ENCODE measurements at places on chromosomes 12 and 14.

GRCh38 chr12:19577281-19577530 lies 137.9 kb downstream of the AEBP2 start:
- DNase-seq, result no peak

- no peak for DNase-seq
These were observed 12.6 kb downstream of the BIN2 start for GRCh38 chr12:51311389-51311788.

- DNase-seq, result peak; percentile 56
These were observed 90.3 kb downstream of the C12orf75 start for GRCh38 chr12:105420659-105421240.

GRCh38 chr14:68476212-68477109 lies 316.4 kb downstream of the ZFP36L1 start:
- DNase-seq, result no peak

DNA sequence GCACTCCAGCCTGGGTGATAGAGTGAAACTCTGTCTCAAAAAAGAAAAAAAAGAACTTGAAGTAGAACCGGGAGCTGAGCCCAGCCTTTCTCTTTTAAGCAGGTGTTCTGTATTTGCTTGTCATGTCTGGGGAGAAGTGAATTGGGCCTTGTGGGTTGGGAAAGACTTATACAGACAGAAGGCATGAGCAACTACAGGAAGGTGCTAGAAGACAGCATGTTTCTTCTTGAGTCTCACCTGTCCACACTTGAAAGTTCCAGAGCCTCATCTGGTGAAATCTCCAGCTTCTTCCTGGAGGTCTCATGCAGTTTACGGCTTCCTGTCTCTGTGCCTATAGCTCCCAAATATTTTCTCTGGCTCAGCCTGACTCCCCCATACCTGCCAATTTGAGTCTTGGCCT lies 2.5 kb downstream of the PGAM5 start:
- DNase-seq, result no peak

DNA sequence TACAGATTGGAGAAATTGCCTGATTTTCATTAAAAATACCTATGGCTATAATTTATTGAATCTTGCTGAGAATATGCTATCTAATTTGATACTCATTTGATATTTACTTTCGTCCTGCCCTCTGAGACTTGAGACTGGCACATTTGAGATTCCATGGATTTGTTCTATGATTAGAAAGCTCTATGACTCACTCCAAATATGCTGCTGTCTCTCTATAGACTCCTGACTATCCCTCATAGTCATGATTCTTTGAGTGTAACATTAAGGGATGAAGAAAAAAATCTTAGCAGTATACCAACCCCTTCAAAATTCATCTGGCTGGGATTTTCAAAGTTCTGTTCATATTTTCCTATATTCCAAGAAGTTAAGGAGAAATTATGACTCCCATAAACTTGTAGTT lies 191.9 kb downstream of the LRIG3 start:
- no peak for DNase-seq

DNA sequence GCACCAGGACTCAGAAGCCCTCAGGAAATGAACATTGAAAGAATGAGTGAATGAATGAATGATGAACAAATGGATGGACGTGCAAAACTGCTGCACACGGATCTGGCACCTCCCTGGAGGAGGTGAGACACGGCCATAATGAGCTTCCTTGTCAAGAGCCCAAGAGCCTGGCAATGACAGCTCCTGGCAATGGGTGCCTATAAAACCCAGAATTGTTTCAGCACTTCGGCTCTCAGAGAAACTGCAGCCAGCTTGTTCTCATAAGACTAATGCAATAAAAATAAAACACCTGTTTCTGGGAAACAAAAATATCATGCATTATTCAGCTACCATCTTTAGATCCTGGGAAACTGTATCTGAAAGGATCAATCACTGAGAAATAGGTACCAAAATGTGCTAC lies 200.5 kb upstream of the SFSWAP start:
- no peak for DNase-seq

DNA sequence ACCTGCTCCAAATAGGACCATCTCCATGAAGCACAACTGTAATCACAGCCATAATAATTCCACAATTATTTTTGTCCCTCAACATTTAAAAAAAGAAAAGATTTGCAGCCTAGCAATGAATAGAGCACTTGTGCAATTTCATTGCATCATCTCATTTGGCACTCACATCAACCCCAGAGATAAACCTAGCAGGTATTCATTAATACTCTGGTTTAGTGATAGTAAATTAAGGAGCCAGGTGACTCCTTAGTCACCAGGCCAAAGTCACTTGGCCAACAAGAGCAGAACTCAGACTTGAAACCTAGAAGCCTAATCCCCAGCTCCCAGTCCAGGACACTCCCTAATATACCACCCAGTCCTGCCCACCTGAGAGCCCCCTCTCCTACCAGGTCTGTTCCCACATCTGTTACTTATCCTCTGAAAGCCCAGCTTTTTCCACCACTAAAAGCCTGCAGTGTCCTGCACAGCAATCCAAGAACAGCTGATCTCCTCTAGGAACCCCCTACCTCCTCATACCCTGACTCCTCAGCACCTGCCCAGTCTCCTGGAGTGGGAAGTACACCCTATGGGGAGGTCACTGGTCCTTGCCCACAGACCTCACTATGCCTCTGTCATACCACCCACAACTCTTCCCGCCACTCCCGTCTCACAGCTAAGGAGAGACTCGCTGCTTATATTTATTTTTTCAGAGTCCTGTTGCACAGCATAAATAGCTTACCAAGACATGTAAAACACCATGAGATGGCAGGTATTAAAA lies 22.1 kb downstream of the OR10P1 start:
- DNase-seq, result no peak

- no peak for DNase-seq
These were observed 89.6 kb downstream of the TTC7B start for GRCh38 chr14:90726656-90727055.

DNA sequence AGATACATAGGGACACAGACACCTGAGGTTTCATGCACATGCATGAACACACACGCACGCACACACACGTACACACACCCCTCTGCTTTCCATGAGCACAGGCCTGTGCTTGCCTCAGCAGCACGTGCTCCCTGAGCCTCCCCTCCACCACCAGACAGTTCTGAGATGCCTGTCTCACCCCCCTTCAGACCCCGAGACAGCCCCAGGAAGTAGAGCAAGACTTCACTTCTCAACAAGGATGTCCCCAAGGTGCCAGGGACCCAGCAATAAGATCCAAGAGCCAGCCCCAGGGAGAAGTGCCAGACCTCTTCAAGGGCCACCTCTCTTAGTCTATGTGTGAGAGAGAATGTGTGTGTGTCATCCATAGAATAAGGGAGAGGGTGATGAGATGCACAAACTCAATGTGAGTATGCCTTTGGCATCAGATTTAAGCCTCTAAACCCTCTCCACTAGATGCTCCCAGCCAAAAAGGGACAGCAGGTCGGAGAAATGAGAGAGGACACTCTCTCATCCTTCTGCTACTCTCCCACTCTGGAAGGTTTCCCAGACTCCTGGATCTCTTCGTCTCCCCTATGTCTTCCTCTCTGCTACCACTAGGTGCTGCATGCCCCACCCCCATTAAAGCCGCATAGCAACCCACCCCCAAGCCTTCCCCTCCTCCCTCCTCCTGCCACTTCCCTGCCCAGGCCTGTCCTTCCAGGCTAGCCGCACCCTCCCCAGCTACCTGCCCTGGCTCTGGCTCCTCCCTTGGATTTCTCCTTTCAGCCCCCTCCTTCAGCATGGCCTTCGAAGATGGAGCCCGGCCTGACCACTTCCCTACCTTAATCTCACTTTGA lies 7.7 kb downstream of the RARG start:
- no peak for DNase-seq

- DNase-seq, result no peak
These were observed 101.9 kb downstream of the GAS2L3 start for GRCh38 chr12:100675432-100675831.

DNA sequence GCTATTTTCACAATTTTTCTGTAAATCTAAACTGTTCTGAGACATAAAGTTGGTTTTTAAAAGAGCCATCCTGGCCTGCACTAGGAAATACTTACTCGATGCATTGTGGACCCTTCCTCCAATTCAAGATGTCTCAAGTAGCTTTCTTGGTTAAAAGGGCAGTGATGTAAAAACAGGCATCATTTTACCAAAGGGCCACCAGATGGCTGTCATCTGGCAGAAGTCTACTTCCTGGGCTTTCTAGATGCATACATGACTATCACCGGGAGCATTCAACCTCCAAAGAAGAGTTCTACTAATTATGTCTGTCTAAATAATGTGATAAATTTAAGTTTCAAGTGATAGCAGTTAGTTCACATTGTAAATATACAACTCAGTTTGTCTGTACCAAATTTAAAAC lies 96.8 kb upstream of the FRMD6 start:
- no peak for DNase-seq

DNA sequence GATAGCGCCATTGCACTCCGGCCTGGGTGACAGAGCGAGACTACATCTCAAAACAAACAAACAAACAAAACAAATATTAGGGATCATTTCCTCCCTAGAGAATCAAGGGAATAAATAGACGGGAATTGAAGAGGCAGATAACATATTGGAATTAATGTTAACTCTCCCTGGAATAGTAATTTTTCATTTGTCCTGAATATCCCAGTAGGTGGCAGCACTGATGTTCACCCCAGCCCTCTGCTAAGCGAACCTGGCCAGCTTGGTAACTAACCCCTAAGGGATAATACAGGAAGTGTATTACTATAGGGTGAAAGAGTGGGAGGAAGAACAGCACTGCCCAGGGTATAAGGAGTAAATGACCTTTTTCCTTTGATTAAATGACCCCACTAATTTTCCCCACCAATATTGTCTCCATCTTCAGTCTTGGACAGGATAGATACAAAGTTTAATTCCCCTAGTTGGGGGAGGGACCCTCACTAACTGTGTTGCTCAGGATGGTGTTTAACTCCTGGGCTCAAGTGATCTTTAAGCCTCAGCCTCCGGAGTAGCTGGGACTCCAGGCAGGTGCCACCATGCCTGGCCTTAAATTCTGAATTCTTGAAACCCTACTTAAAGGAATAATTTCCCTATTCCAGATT lies 40.5 kb downstream of the SLC2A14 start:
- peak; percentile 45 for DNase-seq

DNA sequence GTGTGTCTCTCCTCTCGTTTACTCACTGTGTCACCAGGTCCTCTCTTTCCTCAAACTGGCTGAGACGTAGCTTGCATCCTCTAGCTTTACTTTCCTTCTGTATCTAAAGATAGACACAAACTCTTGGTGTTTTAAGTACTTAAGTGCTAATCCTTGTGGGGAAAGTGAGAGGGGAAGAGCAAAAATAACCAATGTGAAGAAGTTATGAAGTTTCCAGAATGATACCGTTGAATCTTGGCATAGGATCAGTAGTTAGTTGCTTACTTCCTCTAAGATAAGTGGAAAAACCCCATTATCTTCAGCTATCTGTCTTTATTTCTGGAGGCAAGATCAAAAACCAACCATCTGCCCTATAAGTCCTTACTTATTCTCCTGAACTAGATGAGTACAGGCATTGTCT lies 10.6 kb downstream of the FAR2 start:
- DNase-seq, result no peak

GRCh38 chr12:106917503-106917902 lies 38.2 kb upstream of the TMEM263 start:
- no peak for DNase-seq

DNA sequence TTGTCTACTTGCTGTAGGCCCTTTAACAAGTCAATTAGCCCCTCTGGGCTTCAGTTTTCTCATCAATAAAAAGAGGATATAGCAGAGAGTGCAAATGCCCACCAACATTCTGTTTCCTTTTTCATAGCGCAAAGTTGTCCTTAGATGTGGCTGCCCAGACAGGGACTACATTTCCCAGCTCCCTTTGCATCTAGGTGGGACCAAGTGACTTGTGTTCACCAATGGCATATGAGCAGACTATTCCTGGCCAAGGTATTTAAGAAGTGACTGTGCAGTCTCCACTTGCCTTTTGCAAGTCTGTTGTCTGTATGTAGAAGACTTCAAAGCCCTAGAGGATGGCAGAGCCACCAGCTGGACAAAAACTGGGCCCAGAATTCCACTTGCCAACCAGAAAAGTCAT lies 59.7 kb downstream of the DAO start:
- peak; percentile 23 for DNase-seq

DNA sequence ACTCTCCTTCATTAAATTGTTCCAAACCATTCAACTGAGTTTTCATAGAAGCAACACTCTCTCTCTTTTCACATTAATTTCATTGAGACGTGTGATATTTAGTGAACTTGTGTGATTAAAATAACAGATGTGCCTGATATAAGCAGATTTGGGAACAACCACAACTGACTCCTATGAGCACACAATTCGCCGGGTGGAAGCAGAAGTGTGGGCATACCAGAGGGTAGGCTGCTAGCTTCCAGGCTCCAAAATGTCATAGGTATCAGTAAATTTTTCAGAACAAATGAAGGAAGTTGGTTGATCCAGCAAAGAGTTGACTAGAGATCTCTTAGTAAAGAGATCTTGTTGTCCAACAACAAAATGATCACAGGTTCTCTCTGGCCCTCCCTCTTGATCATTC lies 429.7 kb downstream of the DPF3 start:
- no peak for DNase-seq

- peak; percentile 67 for DNase-seq
These were observed at the start of gene CDH24 for GRCh38 chr14:23056956-23057756. Gene CDH24, minus strand, starts transcription at chr14:23057520. Its CDS starts 1,787 bp downstream, at chr14:23055733.

DNA sequence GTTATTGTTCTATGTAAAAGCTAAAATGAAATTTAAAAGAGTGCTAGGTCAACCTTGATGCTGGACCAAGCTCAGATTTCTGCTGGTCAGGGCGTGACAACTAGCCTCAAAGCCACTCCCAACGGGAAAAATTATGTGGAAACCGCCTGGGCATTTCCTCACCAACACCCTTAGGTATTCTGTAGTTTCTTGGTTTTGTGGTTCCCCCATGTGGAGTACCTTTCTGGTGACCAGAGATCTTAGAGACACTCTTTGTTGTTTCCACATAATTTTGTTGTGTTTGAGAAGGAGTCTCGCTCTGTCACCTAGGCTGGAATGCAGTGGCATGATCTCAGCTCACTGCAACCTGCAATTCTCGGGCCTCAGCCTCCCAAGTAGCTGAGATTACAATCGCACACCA lies 119.9 kb downstream of the DENND5B start:
- no peak for DNase-seq

DNA sequence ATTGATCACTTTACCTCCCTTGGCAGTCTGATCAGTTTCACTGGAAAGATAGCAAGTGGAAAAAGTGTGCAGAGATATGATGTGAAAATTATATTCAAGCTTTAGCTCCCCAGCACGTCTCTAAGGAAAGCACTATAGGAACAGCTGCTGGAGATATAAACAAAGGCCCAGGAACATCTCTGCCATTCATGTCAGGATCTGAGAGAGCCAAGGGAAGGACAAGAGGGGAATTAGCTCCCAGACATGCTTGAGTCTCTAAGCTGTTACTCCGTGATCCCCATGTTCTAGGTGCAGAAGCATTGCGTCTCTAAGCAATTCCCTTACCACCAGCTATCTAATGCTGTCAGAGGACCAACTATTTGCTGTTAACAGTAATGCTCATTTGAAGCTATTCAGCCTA lies 700.2 kb downstream of the DIO2 start:
- DNase-seq, result no peak

GRCh38 chr12:50119387-50119786 lies 7.4 kb downstream of the COX14 start:
- no peak for DNase-seq

Measured in CD4-positive, alpha-beta T cell treated with Interleukin-2 at 100 ng/mL for 4 hours (primary cell).